ENCODE measurements at places on chromosomes 2 and 18.

GRCh38 chr18:69898241-69898861, 49.3 kb downstream of the CD226 start:
- DNase-seq: no peak

DNA sequence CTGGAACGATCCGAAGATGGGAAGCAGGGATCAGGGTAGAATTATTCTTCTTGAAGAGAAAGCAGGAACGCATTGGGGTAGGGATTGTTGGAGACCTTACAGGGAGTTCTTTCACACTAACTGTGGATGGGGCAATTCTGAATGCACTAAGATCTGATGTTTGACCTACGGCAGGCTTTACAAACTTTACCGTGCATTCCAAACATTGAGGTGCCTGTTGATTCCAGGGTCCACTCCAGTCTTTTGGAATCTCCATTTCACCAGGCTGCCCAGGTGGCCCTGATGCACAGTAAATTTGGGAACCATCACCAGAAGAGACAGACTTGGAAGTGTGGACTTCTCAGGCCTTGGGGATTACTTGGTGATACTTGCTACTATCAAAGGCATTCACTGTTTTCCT, 76.9 kb downstream of the RFTN2 start:
- DNase-seq: no peak

- DNase-seq: no peak
These were observed 246.8 kb downstream of the KCNS3 start for GRCh38 chr2:18125303-18125702.

- DNase-seq: no peak
These were observed 151.9 kb downstream of the FMNL2 start for GRCh38 chr2:152486737-152487400.

DNA sequence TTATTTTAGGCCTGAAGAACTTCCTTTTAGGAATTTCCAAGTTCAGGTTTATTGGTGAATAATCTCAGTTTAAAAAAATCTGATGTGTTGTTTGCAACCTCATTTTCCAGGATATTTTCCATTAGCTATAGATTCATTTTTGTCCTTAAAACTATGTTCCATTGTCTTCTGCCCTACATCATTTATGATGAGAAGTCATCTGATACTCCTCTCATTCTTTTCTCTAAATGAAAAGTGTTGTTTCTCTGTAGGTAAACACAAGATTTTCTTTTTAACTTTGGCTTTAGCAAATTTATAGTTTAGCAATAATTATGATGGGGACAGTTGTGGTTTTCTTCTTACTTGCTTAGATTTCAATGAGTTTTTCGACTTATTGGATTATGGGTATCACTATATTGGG, 427.3 kb downstream of the DCDC2C start:
- DNase-seq: no peak

DNA sequence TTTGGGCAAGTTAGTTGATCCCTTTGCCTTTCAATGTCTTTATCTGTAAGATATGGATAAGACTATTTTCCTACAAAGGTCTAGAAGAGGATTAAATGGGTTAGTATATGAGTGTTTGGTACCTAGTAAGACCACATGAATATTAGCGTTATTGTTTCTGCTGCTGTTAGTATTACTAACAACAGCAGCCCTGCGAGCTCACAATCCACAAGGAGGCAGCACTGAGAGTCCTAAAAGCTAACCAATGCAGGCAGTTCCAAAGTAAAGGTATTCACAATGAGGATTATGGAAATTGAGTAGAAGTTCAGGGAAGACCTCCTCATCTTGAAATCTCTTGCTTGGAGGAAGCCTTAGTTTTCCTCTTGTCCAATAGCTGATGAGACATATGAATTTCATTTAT, 248.9 kb downstream of the TDRD15 start:
- DNase-seq: no peak

DNA sequence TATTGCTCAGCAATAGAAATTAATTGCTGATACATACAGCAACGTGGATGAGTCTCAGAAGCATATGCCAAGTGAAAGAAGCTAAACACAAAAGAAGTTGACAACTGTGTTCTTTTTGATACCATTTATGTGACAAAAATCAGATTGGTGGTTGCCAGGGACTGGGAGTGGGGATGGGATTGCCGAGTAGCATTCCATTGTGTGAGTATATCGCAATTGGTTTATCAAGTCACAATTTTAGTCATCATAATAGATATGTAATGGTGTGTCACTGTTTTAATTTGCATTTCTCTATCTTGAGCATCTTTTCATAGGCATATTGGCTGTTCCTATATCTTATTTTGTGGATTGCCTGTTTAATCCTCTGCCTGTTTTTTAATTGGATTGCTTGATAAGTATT, 20.9 kb downstream of the STRADB start:
- DNase-seq: no peak

- no peak for DNase-seq
These were observed 45.5 kb downstream of the EML4 start for GRCh38 chr2:42214669-42215068.

GRCh38 chr2:181970160-181970794, 15.4 kb upstream of the PPP1R1C start:
- DNase-seq: no peak

- no peak for DNase-seq
These were observed 7.3 kb upstream of the COL3A1 start for GRCh38 chr2:188966728-188967440.

DNA sequence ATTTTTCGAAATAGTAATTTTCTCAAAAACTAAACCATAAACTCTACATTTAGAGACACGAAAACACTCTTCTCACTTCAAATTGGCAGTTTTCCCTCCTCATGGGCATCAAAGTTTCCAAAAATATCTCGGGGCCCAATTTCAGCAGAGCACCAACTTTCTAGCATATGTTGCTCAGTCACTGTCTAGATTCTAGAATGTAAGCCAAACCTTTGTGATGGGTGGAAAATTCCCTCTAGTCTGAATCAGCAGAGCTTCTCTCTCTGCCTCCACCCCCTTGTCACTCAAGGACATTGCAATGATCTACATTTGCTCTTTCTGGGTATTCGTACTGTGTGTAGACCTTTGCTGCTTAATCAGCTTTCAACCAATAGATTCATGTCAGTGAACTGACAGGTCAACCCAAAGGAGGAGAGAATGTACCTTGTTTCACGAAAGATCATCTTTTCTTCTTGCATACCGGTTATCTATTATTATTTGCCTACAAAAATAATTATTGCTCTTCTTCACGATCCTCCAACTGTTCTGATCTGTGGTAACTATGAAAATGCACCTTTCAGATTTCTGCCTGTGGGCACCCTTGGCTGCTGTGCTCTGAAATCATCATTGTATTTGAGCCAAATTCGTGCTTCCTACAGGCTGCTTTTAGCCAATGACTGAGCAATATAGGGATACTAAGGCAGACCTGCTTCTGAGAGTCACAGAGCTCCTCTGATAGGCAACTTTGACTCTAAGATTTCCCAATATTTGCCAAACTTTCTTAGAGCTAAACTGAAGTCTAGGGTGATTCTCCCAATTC, 38.7 kb upstream of the GLS start:
- DNase-seq: no peak

DNA sequence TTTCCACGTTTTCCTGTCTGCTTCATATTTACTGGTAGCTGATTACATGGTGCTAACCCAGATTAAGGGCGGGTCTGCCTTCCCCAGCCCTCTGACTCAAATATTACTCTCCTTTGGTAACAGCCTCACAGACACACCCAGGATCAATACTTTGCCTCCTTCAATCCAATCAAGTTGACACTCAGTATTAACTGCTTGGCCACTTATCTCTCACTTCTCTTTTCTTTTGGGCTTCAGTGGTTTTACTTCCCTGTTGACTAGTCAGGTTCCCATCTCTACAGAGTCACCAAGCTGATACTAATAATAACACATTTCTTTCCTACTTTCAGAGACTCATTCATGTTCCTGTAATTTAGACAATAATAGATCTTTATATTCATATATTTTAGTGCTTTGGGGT, 302.2 kb upstream of the MAP2 start:
- no peak for DNase-seq

DNA sequence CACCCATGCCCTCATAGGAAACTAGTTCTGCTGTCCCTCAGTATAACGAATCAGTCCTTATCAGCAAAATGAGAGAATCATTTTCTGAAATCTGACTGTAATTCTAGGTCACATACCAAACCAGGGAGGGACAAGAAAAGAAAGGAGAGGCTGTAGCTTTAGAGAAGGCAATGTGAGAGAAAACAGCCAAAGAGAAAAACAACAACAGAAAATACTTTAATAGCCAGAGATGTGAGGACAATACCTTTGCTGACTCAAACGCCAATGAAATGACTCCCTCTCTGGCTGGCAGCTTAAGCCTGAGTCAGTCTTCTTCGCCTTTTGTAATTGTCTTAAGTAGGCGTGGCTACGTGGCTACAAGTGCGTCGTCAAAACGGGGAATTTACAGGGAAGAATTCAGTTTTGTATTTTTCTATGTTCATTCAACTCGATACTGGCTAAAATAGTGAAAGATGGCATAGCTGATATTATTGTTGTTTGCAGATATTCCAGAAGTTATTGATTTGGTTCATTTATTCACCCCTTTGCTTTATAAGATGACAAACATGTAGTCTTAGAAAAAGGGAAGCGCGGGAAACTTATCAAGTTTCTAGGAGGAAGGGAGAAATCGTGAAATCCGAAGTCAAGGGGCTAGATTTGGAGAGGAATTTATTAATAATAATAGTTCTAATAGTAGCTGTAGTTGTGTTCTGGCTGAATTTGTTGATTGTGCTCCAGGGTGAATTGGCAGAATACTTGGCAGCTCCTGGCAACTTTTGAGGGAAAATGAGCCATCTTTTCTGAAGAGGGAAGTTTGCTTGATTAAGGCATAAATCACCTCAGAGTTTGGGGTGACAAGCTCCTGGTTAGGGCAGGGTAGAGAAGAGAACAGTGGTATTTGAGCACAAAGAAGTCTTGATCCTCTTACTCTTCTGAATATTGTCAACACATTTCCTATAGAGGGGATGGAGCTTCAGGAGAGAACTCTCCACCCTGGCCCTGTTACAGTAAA, at the start of gene IL1A:
Gene IL1A, minus strand, starts transcription at position 295 of the 991 bp plus-strand sequence. CDS start 723 bp downstream, outside the sequence.
- no peak for DNase-seq

GRCh38 chr2:7838669-7839068, 843.2 kb upstream of the ID2 start:
- DNase-seq: no peak

DNA sequence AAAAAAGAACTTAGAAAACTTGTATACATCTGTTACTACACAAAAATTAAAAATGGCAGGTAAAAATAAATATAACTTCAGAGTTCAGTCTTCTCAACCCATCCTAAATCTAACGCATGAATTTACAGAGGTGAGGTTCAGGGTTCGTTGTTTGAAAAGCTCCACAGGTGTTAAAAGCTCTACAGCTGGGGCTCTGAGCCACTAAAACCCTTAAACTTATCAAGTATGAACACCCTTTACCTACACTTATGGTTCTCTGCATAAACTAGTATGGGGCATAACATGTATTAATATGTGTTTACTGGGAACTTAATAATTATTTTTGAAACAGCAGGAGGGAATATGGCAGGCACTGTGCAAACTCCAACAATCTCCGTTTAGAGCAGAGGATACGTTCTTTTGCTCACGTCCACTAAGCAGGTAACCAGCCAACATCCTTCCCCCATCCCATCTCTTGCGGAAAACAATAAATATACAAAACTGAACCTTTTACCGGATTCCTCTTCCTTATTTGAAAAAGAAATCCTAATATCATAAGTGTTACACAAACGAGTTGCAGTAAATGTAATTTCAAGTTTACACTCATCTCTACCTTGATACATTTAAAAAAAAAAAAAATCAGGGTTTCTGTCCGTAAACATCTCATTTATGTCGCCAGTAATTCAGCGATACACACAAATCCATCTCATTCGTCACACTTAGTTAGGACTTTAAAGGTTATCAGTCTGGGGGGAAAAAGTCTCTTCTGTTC, 1.3 kb downstream of the PIAS2 start:
- DNase-seq: no peak

GRCh38 chr2:137185378-137186078, 420.2 kb downstream of the THSD7B start:
- no peak for DNase-seq

DNA sequence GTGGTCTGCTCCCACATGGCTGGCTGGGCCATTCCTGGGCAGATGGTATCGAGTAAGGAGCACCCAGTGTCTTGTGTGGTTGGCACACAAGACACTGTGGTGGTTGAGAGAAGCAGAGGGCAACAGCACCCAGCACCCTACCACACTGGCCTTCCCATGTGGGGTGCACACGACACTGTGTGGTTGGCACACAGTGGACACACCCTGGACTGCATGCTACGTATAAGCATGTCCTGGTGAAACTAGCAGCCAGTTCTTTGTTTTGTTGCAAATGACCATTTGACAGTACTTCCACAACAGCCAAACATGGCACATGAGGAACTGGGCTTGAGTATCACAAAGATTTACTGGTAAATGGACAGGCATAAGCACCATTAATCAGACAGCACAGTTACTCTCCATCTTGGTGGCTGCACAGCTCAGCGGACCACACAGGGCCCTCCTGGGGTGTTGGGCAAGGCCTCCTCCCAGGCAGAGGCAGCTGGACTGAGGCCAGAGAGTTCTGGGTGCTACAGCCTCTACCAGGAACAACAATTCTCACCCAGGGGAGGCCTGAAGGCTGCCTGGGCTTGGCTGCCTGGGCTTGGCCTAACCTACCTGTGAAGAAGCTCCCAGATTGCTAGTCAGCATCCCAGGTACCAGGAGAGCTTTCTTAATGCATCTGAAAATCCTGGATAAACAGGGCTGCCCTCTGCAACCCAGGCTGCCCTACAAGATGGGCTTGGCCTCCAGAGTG, 59.3 kb upstream of the ALPP start:
- DNase-seq: no peak
